Regular cardiac myocyte (primary cell): ENCODE measurements at places on chromosomes 1 and 21. TPM values are rescaled to one million over a fixed set of nuclear protein-coding genes. Genes with fewer than 3 reads are reported as not detected.

DAB1 gene
- total RNA-seq, result 0.28 TPM in 1 of 2 replicates, not detected in the other

RAB7B gene
- 3.1 and 3.7 TPM in 2 replicates for total RNA-seq

AMY1C gene
- not detected in 2 replicates for total RNA-seq

LCE2B gene
- not detected in 2 replicates for total RNA-seq

ZSWIM5 gene
- 0.77 and 2.5 TPM in 2 replicates for total RNA-seq

APOBEC4 gene
- total RNA-seq, result not detected in 2 replicates

RNF11 gene
- total RNA-seq, result 101 and 138 TPM in 2 replicates

MR1 gene
- 13.0 and 24.2 TPM in 2 replicates for total RNA-seq

GNG5 gene
- total RNA-seq, result 11.0 and 16.7 TPM in 2 replicates

TMEM9 gene
- total RNA-seq, result 65.9 and 86.5 TPM in 2 replicates
